Testis (tissue), 5 donors: ENCODE measurements at places on chromosomes 12 and 14.

DNA sequence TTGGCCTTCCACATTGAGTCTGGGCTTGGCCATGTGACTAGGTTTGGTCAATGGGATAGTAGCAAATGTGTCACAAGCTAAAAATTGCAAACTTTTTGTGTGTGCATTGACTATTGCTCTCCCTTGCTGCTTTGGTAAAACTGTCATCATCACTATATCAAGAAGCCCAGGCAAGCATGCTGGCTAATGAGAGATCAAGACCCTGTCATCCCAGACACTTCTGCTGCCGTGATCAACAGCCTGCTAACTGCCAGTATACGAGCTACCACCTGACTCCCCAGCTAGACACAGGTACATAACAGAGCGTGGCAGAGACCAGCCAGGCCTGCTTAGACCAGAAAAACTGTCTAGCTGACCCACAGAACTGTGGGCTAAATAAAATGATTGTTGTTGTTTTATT is 456.7 kb upstream of the DCN start:
- DNase-seq = no peak

DNA sequence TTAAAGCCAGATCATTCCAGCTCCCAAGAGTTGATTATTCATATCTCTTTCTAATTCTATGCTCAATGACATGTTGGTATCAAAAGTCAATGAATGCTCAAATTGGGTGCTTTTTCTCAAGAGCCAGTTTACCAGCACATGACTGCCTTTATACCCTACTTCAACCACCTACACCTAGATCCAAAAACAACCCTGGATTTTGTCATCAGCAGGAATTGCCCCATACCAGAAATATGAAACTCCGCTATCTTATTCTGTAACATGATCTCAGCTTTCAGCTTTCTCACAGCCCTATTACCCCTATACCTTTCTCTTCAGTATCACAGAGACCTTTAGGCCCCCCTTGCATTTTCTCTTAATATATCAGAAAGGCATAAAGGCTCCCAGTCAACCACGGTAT is 32.3 kb upstream of the ESR2 start:
- no peak for DNase-seq

GRCh38 chr12:67358781-67359338 is 89.7 kb downstream of the CAND1 start:
- DNase-seq = no peak

GRCh38 chr14:85501751-85502150 is 28.2 kb upstream of the FLRT2 start:
- no peak for DNase-seq
